Keratinocyte (primary cell): ENCODE measurements at places on chromosomes 13 and 19. TPM values are rescaled to one million over a fixed set of nuclear protein-coding genes. Genes with fewer than 3 reads are reported as not detected.

GRCh38 chr13:27635266-27635665, 13.6 kb downstream of the POLR1D start:
- DNase-seq: no peak
- H3K27me3 ChIP-seq: no peaks in the 10 kb centered on the region
- peaks cover 57% of the 10 kb centered on the region for H3K4me1 ChIP-seq
- no peak overlapping the region for H3K4me3 ChIP-seq
- H3K36me3 ChIP-seq: peaks cover 3% of the 10 kb centered on the region
- peak overlapping the region; percentile 86 for H3K27ac ChIP-seq

DNA sequence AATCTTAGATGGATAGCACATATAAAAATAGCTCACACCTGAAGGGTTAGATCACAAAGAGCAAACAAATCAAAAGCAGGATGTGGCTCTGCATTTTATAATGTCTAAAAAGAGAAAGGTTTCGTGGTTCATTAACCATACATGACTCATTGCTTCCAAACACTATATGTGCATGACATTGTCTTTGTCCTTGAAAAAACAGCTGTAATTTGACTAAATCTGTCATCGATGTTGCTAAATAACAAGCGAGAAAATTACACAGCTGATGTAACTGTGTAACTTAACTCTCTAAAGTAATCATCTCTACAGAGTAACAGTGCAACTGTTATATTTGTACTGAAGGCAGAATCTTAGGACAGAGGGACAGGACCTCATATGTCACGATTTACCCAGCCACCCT, 383.1 kb upstream of the GPC6 start:
- H3K27me3 ChIP-seq: no peaks in the 10 kb centered on the region
- H3K4me3 ChIP-seq: no peak overlapping the region
- DNase-seq: no peak

DNA sequence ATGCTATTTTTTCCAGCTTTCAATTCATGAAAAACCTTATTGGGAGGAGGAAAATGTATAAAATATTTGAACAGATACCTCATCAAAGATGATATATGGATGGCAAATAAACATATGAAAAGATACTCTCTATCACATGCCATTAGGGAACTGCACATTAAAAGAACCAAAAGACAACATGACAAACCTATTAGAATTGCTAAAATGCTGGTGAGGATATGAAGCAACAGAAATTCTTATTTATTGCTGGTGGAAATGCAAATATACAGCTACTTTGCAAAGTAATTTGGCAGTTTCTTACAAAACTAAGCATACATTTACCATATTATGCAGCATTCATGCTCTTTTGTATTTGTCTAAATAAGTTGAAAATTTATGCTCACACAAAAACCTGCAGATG, 1783.9 kb upstream of the PCDH20 start:
- no peak overlapping the region for H3K4me3 ChIP-seq
- no peak for DNase-seq
- no peaks in the 10 kb centered on the region for H3K4me1 ChIP-seq
- H3K27me3 ChIP-seq: no peaks in the 10 kb centered on the region
- H3K27ac ChIP-seq: no peak overlapping the region

The APOC4 gene
- not detected in 3 replicates for polyA plus RNA-seq
